ENCODE measurements at places on chromosomes 5 and 9. TPM values are rescaled to one million over a fixed set of nuclear protein-coding genes. Genes with fewer than 3 reads are reported as not detected.

Gene GPRIN1
- total RNA-seq: 0.81 TPM

DNA sequence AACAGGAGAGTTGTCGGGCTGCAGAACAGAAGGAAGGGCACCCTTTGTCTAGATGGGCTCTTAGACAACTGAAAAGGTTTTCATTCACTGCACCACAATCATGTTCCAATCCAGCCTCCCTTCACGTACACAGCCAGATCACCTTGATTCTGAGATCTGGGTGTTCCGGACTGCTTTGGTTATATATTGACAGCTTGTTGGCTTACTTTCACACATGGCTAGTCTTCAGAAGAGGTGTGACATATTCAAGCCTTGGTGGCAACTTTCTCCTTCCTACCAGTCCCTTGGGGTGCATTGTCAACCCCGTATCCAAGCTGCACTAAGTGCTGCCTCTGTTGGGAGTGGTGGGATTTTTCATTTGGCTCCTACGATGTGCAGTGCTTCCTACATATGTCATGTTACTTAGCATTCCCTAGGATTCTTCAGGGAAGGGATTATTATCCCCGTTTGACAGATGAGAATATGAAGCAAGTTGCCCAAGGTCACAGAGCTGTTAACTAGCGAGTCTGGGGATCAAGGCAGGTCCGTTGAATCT lies 100.6 kb downstream of the LIFR start:
- no peak overlapping the region for H3K4me3 ChIP-seq
- H3K27me3 ChIP-seq: no peaks in the 10 kb centered on the region
- H3K27ac ChIP-seq: no peak overlapping the region
- H3K4me1 ChIP-seq: no peaks in the 10 kb centered on the region

DNA sequence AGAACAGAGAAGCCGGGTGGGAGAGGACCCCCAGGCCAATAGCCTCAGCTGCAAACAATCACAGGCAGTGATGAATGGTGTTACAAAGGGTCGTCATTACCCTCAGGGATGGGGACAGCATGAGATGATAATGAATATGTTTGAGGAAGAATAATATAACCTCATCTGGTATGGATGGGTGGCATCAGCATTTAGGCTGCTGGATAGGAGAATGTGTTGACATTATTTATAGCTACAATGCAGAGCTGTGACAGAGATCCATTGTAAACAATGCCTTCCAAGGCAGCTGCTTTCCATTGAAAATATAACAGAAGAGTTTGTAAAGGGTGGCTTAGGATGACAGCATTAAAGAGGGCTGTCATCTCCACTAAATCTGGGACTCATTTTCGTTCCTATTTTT lies 365.5 kb downstream of the KCNN2 start:
- no peak for DNase-seq
- no peak overlapping the region for H3K4me3 ChIP-seq
- no peak overlapping the region for H3K27ac ChIP-seq
- no peaks in the 10 kb centered on the region for H3K27me3 ChIP-seq
- no peaks in the 10 kb centered on the region for H3K4me1 ChIP-seq

- H3K27ac ChIP-seq: no peak overlapping the region
- no peaks in the 10 kb centered on the region for H3K27me3 ChIP-seq
- no peak overlapping the region for H3K4me3 ChIP-seq
- DNase-seq: no peak
- H3K36me3 ChIP-seq: no peaks in the 10 kb centered on the region
- no peaks in the 10 kb centered on the region for H3K4me1 ChIP-seq
Observed at GRCh38 chr5:35089334-35090314, 41.9 kb upstream of the AGXT2 start.

Data from aorta (tissue), 5 donors.